SK-N-SH treated with all-trans-retinoic acid at 6 μM for 48 hours (cell line): ENCODE measurements at places on chromosomes 1 and 21.

GRCh38 chr1:159008744-159009188 is 941 bp upstream of the IFI16 start:
- ATAC-seq: no peak

DNA sequence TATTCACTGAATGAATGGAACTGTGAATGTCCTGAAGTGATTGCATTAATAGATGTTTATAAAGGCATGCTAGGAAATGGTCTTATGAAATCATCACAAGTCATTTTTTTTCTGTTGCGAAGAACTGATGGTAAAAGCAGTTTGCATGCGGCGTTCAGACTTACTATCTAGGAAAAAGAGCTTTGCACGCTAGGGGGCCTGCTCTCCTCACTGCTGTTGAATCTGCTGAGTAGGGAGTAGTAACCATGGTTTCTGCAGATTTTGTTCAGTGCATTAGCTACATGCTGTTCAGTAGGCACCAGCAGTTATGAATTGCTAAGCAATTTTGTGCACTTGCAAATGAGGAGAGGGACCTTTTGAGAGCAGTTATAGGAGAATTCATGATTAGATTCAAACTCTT is 57.9 kb downstream of the CENPF start:
- peak; percentile 89 for ATAC-seq

DNA sequence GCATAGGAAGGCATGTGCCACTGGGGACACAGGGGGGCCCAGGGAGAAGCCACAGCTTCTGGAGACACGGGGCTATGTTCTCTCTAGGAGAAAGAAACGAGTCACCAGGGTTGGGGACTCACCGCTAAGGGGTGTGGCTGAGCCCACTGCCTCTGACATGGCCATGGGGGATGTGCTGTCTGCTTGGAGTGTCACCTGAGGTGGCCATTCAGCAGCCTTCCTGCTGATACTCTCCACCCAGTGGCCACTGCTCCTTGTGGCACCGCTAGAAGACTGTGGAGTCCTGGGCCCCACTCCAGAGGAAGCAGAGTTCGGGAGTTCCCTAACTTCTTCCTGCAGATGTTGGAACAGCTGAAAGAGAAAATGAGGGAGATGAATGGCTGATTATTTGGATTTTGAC is 91.2 kb upstream of the SLC45A1 start:
- no peak for ATAC-seq

- no peak for ATAC-seq
These were observed 38.7 kb downstream of the GJA5 start for GRCh38 chr1:147721716-147722115.

- ATAC-seq: peak; percentile 70
These were observed 6.3 kb downstream of the MAGI3 start for GRCh38 chr1:113396585-113396984.

- no peak for ATAC-seq
These were observed 1.7 kb downstream of the CC2D1B start for GRCh38 chr1:52364235-52364839.
